ENCODE measurements at places on chromosomes 1 and 21. TPM values are rescaled to one million over a fixed set of nuclear protein-coding genes. Genes with fewer than 3 reads are reported as not detected.

CFAP74 gene
- total RNA-seq, result not detected

CFAP107 gene
- total RNA-seq, result not detected

RBP7 gene
- not detected for total RNA-seq

ABCD3 gene
- total RNA-seq, result 31.2 TPM

LPAR3 gene
- 0.15 TPM for total RNA-seq

MTMR11 gene
- 4.9 TPM for total RNA-seq

FMO4 gene
- total RNA-seq, result 0.97 TPM

STYXL2 gene
- not detected for total RNA-seq

LRRC8D gene
- 15.6 TPM for total RNA-seq

KRTAP19-1 gene
- not detected for total RNA-seq

FTCD gene
- not detected for total RNA-seq

FCGR3A gene
- total RNA-seq, result not detected
